ENCODE measurements at places on chromosomes 13 and 19.
A peak's percentile ranks its signal among the peaks of the same experiment; 100 is the strongest.

GRCh38 chr13:50082426-50083281 lies 67.4 kb downstream of the KCNRG start:
- DNase-seq: no peak

DNA sequence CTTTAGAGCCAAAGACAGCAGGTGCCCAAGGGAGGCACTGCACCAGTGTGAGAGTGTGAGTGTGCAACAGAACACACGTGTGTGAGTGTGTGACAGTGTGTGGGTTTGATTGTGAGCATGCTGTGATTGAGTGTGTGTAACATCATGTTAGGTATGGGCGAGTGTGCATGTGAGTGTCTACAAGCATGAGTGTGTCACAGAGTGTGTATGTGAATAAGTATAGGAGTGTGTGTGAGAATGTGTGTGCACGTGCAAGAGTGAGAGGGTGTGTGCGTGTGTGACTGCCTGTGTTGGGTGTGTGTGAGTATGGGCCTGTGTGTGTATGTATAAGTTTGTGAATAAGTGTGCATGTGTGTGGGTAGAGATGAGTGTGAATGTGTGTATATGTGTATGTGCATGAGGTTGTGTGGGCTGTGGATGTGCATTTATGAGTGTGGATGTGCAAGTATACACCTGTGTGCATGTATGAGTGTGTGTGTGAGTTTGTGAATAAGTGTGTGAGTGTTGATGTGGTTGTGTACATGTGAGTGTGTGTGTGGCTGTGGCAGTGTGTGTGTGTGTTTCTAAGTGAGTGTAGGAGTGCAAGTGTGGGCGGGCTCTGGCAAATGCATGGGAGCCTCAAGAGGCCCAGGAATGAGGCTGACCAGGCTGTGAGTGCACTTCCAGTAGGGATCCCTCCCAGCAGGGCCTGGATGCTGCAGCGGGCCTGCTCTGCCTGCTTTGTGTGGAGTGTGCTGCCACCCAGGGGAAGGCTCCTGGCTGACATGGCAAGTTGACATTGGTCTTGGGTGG lies 198.4 kb downstream of the COL4A1 start:
- peak; percentile 72 for DNase-seq

DNA sequence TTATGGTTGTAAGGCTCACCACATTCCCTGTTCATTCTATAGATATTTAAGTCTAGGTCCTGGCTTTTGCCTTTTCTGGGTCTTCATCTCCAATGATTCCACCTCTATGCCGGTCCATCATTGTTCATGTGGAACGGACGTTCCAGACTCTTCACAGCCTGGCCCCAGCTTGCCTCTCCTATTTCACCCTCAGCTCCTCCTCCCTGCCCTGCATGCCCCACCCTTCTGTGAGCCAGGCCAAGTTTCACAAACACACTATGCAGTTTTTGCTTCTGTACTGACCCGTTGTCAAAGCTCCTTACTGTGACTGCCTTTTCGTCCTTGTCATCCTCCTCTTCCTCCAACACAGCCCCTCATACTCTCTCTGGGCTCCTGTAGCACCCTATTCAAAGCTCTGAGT lies 31.3 kb downstream of the TEX26 start:
- DNase-seq: no peak

DNA sequence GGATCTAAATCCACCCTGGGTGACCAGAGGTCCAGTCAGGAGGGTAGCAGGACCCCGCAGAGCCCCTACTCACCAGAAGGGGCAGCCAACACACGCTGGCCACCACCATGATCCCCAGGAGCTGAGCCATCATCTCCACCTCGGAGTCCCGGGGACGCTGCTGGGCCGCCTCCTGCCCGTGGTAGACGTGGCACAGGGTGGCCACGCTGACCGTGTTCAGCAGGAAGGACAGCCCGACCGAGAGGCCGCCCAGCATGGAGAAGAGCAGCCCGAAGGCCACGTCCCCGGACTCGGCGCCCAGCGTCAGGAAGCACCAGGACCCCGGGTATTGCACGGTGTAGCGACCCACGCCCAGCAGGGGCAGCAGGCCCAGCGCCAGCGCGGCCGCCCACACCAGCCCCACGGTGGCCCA lies 6.9 kb downstream of the TBXA2R start:
- DNase-seq: no peak

DNA sequence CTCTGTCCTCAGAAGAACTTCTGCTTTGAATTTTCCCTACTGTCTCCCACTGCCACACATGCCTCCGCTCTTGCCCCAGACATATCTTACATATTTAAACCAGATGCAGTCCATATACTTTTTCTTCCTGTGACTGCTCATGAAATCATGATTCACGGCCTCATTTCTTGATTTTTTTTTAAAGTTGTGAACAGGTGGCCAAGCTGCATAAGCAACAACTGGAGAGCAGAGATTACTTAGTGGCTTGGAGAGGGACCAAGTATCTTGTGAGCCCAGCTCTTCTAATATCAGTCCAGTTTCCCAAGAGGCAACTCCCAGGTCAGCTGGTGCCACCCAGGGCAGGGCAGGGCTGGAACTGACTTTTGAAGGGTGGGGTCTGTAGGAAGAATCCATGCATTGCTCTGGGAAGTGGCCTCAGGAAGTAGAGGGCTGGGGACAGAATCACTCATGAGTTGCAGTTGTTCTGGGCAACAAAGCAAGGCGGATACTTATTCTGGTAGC lies 152.4 kb downstream of the LMO7 start:
- DNase-seq: no peak

- no peak for DNase-seq
Observed at GRCh38 chr13:24038405-24038804, 122.1 kb upstream of the SPATA13 start.

GRCh38 chr19:10283301-10284064 lies 3.3 kb upstream of the ICAM4 start:
- DNase-seq: no peak

- DNase-seq: peak; percentile 97
Observed at GRCh38 chr19:42423462-42424344, 3.5 kb downstream of the LIPE start.

GRCh38 chr13:77343841-77344240 lies 16.9 kb upstream of the MYCBP2 start:
- DNase-seq: no peak

- no peak for DNase-seq
Observed at GRCh38 chr13:100658363-100658762, 16.2 kb downstream of the TMTC4 start.

DNA sequence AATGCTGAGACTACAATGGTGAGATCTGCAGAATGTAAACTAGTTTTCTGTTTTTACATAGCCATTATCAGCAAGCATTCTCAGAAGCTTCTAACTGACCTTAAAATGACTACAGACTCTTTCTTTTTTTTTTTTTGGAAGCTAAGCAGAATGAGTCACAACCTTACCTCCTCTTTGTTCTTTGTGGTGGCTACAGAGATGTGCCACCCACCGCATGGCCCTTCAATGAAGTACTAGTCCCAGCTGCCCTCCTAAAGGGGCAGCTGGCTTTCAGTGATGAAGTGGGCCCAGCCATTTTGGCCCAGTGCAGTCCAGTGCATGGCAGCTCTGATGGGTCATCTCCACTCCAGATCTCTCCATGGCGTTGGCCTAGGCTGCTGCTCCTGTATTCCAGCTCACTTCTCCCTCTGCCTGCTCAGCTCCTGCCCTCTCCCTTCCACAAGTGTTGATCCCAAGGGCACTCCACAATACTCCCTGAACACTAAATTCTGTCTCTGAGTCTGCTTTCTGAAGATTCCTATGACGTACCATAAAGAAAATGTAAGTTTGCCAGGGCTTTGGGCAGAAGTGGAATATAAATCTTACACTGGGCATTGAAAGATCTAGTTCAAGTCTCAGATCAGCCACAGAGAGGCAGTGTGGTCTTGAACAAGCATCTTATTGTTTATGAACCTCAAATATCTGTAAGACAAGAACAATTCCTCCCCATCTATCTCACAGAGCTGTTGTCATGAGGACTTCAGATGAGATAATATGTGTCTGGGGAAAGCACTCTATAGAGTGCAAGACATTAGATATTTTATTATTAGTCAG lies 85.6 kb downstream of the RXFP2 start:
- DNase-seq: no peak

DNA sequence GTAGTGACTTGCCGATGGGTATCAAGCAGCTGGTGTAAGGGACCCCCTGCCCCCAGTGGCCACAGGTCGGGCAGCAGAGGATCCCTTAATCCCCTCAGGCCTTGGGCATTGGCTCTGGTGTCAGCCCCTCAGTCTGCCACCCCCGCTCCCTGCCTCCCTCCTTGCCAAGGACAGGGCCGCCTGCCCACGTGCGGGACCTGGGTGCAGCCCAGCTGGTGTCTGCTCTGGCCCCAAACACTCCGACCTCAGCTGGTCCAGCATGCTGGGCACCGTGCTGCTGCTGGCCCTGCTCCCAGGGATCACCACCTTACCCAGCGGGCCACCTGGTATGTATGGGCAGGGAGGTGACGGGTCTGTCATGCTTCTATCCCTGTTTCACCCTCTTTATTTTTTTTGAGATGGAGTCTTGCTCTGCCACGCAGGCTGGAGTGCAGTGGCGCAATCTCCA lies at the start of gene TGFBR3L:
TGFBR3L (plus strand) TSS at position 233 of the 448 bp plus-strand sequence.
- no peak for DNase-seq

DNA sequence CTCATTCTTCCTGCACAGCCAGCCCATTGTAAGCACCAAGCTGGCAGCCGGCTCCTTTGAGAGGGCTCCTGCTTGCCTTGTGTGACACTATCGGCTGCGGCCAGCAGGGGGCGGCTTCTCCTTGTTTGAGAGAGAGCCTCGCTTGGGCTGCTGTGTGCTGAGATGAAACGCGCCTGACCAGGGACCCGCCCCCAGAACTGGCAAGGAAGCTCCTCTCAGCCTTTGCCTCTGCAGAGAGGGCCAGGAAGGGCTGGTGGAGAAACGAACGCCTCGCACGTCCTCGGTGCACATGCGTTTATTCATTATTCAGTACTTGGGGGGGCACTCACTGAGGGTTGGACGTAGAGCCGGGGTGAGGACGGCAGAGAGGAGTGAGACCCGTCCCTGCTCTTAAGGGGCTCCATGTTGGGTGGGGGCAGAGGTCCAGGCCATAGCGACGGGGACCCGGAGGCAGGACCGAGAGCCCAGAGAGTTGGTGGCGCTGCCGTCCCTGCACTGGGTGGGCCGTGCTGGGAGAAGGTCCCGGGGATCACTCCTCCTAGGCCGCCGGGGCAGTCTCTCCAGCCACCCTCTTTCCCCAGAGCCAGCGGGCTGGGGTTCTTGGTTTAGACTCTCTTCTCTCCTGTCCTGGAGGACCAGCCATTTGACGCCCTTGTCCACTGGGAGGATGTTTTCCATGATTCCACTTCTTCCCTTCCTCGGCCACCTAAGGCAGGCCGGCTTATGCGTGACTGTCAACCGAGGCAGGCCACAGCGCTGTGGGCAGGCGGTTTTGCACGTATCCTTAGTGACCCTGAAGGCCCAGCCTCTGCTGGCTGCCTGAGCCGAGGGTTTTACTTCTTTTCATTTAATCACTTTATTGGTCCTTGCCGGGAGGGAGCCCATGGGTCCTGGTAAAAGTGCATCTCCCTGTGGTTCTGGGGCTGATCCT lies 174.5 kb downstream of the KATNAL1 start:
- DNase-seq: peak; percentile 93

GRCh38 chr13:68176475-68176874 lies 946.3 kb upstream of the PCDH9 start:
- no peak for DNase-seq

GRCh38 chr13:62280590-62280989 lies 864.9 kb upstream of the PCDH20 start:
- no peak for DNase-seq

DNA sequence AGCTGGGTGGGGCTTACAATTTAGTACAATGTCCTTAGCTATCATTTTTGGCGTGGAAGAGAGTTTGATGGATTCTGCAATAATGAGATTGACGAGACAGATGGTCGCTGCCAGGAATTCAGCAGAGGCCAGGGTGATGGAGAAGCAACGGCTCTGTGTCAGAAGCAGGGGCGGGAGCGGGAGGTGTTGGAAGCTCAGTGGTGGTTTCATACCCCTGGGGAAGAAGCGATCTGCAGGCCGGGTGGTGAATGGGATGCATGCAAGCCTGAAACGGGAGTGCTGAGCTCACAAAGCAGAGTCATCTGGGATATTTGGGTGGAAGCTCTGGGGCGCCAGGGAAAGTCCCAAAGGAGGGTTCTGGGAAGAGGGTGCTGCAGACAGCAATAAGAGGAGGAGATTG lies 370.8 kb downstream of the ZNF536 start:
- DNase-seq: peak; percentile 66

GRCh38 chr19:788983-789700 lies 8.1 kb upstream of the PTBP1 start:
- DNase-seq: peak; percentile 79

- peak; percentile 90 for DNase-seq
Observed at GRCh38 chr19:5585461-5586299, 17.9 kb upstream of the TINCR start.

GRCh38 chr13:29507356-29507755 lies 88.1 kb downstream of the SLC7A1 start:
- peak; percentile 67 for DNase-seq

- DNase-seq: no peak
Observed at GRCh38 chr13:108760129-108760528, 130.7 kb downstream of the MYO16 start.

DNA sequence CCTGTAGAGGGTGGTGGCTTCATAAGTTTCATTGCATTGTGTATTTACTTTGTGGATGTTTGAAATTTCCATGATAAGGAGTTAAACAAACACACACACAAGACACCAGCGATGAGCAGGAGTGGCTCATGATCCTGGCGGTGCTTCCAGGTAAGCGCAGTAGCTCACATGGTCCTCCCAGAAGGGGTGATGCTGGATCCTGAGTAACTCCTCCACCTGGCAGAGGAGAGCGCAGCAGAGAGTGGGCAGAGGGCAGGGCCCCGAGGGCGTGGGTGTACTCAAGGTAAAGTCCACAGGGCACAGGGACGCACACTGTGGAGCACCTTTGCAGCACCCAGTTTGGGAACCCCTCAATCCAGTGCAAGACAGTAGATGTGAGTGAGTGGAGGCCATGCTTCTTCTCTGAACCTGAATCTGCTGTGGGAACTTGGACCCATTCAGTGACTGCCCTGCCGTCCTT lies 54.0 kb downstream of the RFX2 start:
- DNase-seq: no peak

All from retina (tissue), 1 donor.